PC-3 (cell line): ENCODE measurements at places on chromosomes 2 and 18.
A peak's percentile ranks its signal among the peaks of the same experiment; 100 is the strongest.

DNA sequence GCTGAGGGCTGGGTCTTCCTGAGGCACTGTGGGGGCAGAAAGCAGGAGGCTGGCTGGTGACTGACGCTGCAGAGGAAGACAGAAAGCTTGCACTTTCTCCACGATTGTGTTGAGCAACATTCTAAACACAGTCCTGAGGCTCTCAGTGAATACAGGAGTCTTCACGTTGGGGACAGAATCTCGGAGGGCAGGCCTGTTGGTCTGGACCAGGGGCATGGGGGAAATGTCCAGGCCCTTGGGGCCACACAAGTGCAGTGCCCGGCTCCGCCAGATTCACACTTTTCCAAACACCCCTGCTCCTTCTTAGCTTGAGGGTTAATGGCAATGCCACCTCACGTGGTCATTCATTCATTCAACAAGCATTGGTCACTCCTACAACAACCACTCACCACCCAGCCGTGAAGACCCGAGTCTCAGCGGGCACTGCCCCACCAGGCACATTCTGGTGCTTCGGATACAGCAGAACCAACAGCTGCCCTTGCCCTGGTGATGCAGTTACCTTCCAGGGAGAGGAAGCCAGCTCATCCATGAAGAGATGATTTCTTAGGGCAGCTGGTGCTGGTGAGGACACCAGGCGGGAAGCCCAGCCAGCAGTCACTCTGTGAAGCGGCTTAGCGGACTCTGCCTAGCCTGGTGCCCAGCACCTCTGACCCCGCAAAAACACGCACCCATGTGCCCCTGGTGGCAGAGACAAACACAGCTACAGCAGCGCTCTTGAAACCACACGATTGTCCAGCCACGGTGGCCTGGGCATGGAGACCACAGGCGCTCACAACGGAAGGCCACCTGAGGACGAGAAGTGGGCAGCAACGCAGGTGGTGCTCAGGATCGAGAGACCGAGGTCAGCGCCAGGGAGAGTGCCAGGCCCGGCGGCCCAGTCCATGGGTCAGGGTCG, 10.9 kb upstream of the GPC1 start:
- DNase-seq: no peak

GRCh38 chr2:76498360-76498759, 787.6 kb upstream of the GCFC2 start:
- no peak for DNase-seq

DNA sequence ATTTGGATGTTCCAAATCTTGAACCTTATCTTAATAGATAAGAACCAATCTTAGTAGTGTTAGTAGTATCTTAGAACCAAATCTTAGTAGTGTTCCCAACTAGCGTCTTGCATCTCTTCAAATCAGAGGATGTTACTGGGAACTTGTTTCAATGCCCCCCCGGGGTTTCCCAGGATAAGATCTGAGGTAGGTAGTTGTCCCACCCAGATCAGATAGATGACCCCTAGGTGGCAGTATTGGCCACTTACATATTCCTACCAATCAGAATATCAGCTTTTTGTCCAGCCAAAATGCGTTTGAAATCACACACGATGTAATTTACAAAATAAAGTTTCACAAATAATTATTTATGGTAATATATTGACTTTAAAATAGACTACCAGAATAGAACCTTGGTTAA, 314.8 kb downstream of the MBD2 start:
- DNase-seq: peak; percentile 70

GRCh38 chr2:222318712-222319585, 20.2 kb upstream of the PAX3 start:
- DNase-seq: no peak

DNA sequence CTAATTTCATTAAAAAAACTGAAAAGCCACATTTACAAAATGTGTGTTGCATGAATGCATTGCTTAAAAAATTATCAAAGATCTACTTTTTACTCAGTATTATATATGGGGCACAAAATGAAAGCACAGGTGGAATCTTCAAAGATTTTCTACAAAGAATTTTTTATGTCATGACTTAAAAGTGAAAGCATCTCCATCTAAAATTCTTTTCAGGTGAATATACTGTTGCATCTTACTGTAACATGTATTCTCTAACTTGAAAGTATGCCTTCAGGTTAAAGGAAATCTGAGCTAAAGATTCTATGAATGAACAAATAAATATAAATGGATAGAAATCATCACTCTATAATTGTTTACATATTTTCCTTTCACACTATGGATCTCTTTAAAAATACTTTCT, 66.8 kb upstream of the WDR75 start:
- peak; percentile 27 for DNase-seq

GRCh38 chr2:230217424-230217823, 2.4 kb downstream of the SP110 start:
- no peak for DNase-seq

DNA sequence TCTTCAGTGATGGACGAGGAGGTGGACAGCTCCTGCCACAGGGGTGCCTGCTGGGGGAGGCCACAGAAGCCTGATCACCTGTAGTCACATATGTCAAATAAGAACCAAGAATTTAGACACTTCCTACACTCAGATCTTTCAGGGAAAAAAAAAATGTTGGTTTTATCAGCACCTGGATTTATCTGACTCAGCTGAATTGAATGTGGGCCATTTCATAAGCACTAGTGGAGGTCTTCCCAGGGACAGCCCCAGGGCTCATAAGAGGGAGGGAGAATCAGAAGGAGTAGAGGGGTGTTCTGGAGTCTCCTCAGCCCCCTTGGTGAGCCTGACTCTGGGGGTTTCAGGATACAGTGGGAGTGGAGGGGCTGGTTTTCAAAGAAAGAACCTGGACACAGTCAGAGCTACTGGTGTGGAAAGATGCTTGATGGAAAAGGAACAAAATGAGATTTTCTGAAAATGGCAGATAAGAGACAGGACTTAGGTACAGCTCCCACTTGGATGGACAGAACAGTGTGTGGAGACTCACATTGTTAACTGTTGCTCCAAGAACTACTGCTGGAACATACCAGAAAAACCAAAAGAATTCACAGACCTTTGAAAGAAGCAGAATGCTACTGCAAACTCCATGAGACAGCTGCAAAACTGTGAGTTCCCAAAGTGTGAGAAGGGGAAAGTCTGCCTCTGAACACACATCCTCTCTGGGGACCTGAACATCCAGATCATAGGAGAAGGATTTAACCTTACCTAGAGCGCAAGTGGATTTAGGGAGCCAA, 45.4 kb downstream of the LCT start:
- peak; percentile 29 for DNase-seq
